ENCODE measurements at places on chromosomes 6 and 20. TPM values are rescaled to one million over a fixed set of nuclear protein-coding genes. Genes with fewer than 3 reads are reported as not detected.

BACH2 gene
- total RNA-seq = under 0.01 TPM

ADGRG6 gene
- 1.3 TPM for total RNA-seq

TPX2 gene
- total RNA-seq = 86.1 TPM

TCF21 gene
- total RNA-seq = 8.2 TPM

BPIFB4 gene
- total RNA-seq = not detected

IPCEF1 gene
- total RNA-seq = not detected

TBP gene
- total RNA-seq = 7.0 TPM

HLA-DOB gene
- total RNA-seq = under 0.01 TPM

MROH8 gene
- 0.38 TPM for total RNA-seq

MATN4 gene
- not detected for total RNA-seq

CCDC170 gene
- 0.56 TPM for total RNA-seq

ERVFRD-1 gene
- total RNA-seq = not detected

SLC16A10 gene
- not detected for total RNA-seq

FHL5 gene
- total RNA-seq = not detected

SCUBE3 gene
- 26.5 TPM for total RNA-seq

RSPH9 gene
- total RNA-seq = 0.85 TPM

GINS1 gene
- 29.3 TPM for total RNA-seq

SLC17A1 gene
- total RNA-seq = not detected

VGLL2 gene
- not detected for total RNA-seq

LY6G6C gene
- under 0.01 TPM for total RNA-seq

BTNL2 gene
- total RNA-seq = not detected

RIPOR2 gene
- 1.1 TPM for total RNA-seq

GNMT gene
- not detected for total RNA-seq

CSE1L gene
- total RNA-seq = 141 TPM

SMLR1 gene
- total RNA-seq = 0.19 TPM

MYMX gene
- total RNA-seq = not detected

KCNQ2 gene
- total RNA-seq = 0.19 TPM

ENPP5 gene
- 5.6 TPM for total RNA-seq
